Pancreas (tissue), 10 donors: ENCODE measurements at places on chromosomes 1 and 21. TPM values are rescaled to one million over a fixed set of nuclear protein-coding genes. Genes with fewer than 3 reads are reported as not detected.

PARS2 gene
- total RNA-seq: 1.6 TPM

LEFTY2 gene
- not detected for total RNA-seq

- DNase-seq: no peak
These were observed 44.4 kb downstream of the KCNH1 start for GRCh38 chr1:211089536-211089935.

DNA sequence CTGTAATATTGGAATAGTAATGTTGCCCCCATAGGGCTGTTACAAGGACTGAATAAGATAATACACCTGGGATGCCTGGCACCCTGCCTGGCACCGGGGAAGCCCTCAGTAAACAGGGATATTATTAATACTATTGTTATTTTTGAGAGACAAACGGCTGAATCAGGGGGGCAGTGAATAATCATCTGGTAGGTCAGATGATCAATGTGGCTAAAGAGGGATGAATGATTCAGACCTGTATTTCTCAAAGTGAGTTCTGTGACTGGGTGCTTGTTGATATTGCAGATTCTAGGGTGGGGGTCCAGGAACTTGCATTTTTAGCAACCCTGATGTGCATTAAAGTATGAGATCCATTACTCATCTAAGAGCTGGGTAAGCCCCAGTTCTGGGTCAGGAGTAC lies 46.2 kb upstream of the BCL10 start:
- DNase-seq: no peak
